ENCODE measurements at places on chromosomes 6 and 20.

DNA sequence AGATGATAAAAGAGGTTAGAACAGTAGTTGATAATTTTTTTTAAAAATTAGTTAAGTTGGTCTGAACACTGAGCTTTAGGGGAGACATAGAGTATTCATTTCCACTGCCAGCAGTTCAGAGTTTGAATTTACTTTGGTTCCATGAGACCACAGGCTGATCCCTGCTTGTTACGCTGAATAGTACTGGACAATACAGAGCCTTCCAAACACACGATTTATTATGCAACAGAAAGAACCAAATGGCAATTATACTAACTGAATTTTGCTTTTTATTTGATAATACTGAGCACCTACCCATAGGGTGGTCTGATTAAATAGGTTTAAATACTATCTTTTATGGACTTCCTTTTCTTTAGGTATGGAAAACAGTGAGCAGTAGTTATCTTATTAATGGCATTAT lies 111.4 kb downstream of the POPDC3 start:
- DNase-seq, result no peak

GRCh38 chr20:47501116-47501481 lies 588 bp upstream of the NCOA3 start:
- DNase-seq, result peak; percentile 54

GRCh38 chr6:170025935-170026750 lies 264.7 kb downstream of the DLL1 start:
- peak; percentile 10 for DNase-seq

DNA sequence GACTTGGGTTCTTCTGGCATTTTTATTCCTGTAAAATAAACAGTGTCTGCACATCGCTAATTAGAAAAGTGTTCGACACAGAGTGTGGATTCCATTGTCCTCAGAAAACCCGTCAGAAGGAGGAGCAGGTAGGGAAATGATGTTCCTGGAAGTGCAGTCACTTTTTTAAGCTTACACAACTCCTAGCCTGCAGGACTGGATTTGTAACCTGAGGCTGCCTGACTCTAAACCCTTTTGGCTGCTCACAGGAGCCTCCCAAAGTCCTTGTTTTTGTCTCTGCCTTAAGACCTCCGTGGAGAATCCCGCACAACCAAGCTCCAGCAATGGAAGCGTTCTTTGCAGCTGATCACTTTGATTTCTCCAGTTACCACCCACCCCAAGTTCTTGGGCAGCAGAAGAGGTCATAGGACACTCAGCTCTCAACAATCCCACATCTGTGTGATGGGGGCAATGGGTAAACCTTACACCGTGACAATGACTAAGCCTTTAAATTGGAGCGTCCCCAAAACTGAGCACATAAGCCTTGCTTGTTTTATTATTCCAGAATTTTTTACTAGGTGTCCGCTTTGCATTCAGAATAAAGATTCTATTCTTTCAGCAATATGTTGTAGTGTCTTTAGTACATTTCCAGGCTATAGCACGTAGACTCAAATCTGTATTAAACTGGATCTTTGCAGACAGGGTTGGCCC lies 227.9 kb downstream of the TBXT start:
- DNase-seq, result no peak

DNA sequence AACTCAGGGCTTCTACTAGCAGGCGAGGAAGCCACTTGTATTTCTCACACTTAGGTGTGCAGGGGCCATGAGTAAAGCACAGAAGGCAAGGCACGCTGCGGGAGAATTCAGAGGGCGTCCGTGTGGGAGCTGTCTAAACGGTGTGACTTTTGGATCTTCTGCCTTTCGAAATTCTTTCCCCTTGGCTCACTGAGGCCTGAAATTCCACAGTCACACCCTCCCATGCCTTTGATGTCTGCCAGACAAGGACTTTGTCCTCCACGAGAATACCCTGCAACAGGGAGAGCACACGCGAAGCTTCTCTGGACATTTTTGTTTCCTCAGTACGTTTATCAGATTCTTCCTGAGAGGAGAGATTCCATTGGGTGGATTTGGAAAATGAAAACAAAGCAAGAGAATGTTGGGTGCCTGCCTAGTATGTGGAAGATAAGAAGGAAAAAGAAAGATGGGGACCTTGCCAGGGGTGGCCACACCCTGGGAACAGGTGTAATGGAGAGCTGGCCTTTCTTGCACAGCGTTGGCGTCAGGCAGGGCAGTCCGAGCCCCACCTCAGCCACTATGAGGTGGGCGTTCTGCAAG lies 235.7 kb downstream of the MYLK4 start:
- no peak for DNase-seq

DNA sequence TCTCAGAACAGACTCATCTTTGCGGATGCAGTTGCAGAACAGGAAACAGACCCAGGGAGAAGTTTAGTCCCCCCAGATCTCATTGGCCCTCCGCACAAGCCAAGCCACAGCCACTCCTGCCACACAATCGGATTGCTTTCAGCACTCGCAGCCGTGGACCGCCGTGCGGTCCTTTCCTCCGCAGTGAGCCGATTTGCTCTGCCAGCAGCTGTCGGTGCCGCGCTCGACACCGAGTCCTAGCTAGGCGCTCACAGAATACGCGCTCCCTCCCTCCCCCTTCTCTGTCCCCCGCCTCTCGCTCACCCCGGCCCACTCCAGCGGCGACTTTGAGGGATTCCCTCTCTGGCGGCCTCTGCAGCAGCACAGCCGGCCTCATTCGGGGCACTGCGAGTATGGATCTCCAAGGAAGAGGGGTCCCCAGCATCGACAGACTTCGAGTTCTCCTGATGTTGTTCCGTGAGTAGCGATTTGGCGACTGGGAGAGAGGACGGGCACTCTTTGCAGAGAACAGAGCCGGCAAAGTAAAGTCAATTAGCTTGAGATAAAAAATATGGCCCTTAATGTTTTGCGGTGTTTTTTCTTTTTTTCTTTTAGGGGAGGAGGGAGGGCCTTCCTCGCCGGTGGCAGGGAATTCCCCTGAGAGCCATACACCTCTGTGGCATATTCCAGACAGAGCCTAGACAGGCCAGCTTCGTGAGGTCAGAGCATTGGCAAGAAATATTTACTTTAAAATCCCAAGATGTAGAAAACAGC lies at the start of gene LAMP5:
TSS of gene LAMP5 (plus strand) at position 130 of the 753 bp plus-strand sequence. CDS start at position 393, 263 bp downstream.
- DNase-seq, result no peak

DNA sequence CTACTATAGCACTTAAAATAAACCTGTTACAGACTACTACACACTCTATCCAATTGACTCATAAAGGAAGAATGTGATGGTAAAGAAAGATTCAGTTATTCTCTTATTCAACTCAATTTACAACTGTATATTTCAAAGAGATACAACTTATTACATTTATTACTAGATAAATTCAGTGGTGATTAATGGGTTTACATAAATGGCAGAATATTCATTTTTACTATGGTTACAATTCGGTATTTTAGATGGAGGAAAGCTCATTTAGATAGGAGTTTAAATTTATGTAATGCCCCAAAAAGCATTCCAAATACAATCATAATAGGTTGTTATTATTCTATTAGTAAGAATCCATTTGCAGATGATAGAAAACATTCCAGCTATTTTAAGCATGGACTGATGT lies 439.1 kb upstream of the OPRM1 start:
- no peak for DNase-seq

DNA sequence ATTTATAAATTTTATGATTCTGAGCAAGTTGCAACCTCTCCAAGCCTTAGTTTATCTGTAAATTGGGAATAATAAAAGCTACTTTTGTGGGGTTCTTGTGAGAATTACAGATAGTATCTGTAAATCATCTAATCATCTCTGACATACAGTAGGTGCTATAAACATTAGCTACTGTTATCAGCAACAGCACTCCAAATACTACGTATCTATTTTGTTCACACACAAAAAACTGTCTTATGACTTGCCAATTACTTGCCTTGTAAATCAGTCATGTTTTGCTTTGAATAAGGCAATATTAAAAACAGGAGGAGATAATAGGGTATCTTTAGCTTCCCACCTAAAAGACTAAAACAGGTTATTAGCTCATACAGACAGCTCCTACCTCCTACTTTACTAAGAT lies 36.7 kb downstream of the DTNBP1 start:
- DNase-seq, result peak; percentile 61

GRCh38 chr20:25000268-25000801 lies 7.8 kb upstream of the APMAP start:
- peak; percentile 90 for DNase-seq

DNA sequence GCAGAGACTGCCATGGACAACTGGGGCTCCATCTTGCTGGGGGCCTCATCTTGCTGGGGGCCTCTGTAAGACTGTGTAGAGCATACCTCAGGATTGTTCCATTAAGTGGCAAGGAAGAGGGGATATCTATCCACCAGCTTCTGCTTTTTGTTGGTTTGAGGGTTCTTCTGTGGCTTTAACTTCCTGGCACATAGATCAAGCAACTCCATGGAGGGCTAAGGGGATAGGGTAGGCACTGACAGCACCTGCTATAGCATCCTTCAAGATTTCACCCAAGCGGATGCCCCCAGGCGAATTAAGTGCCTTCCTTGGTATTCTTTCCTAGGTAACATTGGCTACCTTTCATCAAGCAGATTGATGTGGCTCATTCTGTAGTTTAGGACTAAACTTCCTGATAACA lies 3.8 kb upstream of the LRRN4 start:
- DNase-seq, result no peak

DNA sequence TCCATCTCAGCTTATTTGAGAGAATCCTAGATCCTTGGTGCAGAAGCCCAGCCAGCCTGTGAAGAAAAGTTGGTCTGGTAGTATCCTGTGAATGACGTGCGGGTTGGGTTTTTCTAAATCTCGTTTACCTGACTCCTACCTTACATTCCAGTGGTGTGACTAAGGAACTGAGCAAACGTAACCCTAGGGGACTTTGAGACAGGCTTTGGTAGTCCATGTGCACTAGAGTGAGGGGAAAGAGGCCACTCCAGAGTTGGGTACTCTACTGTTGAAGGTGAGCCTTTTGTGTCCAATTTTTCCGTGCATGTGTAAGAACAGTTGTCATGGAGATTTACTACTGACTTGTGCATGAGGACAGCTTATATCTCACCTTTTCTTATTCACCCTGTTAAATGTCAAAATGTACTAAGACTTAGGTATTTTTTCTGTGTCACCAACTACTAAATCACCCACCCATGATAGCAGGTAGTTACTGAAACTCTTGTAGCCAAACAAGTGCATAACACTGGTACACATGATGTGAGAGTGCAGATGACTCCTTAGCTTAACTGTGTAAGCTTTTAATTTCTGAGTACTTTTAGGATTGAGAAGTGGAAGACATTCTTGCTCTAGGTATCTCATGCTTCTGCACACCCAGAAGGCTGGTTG lies 26.3 kb upstream of the PLCG1 start:
- no peak for DNase-seq

GRCh38 chr6:100381111-100381510 lies 83.6 kb downstream of the SIM1 start:
- DNase-seq, result no peak

DNA sequence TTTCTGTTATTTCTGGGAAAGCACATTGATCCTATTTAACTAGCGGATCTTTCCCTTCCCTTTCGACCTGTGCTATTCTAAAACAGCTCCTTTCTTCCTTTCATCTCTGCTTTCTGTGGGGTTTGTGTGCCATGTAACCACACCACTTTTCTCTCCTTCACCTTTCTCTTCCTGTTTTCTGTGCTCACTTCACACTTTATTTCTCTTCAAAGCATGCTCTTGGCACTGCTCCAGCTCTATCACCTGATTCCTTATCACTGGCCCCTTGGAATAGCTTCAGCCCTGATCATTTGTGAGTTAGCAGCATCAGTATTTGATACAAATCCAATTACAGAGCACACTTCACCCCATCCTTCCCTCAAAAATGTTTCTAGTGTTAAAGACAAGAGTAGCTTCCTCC lies 8.1 kb upstream of the METTL24 start:
- DNase-seq, result no peak

- DNase-seq, result peak; percentile 62
Observed at GRCh38 chr20:46752728-46753127, 43.3 kb downstream of the SLC2A10 start.

- DNase-seq, result no peak
Observed at GRCh38 chr6:101728388-101728787, 334.9 kb downstream of the GRIK2 start.

DNA sequence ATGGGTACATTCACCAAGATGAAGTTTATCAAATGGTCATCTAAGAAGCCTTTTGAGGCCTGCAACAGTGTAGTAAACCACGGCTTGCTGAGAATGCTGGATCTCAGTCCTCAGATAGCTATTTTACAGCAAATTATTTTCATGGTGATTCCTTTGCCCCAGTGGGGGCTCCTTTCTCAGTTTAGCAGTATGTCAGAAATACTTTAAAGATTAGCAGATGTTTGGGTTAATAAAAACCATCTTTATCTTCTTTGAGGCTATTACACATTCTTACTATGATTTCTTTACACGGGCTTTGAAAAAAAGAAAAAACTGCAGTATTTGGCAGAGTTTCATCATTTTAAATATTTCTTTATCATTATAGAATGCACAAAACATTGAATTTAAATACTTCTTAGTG lies 10.7 kb downstream of the MYLIP start:
- DNase-seq, result no peak

- DNase-seq, result peak; percentile 37
Observed at GRCh38 chr6:164106345-164106769, 691.8 kb downstream of the QKI start.

- DNase-seq, result no peak
Observed at GRCh38 chr20:45630371-45630770, 713 bp downstream of the WFDC9 start.

DNA sequence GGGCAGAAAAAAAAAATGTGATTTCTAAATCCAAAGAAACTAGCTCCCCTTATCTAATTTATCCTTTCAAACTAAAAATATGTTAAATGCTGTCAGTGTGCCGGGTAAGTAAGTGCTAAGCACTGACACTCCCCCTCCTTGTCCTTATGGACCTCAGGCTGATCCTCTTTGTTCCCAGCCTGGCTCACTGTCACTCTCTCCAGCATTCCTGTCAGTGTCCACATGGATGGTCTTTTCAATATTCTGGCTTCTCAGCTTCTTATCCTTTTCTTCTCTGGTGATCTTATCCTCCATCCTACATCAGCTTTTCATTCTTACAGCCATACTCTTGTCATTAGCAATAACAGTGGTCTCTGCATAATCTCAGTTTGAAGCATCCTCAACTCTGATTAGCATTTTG lies 55.0 kb downstream of the BCKDHB start:
- DNase-seq, result no peak

DNA sequence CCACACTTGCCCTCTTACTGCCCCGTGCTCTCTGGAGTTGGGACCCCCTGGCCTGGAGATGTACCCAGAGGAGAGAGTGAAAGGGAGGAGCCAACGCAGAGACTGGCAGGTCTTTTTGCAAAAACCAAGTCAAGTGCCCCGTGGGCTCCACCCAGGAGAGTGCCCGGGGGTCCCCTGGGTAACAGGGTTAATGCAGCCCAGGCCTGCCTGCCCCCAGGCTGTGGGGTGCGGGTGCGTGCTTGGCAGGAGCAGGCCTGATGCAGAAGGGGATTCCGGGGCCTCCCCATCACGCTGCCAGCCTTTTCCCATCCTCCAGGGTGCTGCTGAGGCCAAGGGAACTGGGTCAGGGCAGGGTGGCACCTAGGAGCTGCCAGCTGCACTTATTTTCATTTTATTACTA lies 184.4 kb downstream of the ERMARD start:
- DNase-seq, result no peak

Data from erythroblast (primary cell).